ENCODE measurements at places on chromosomes 11 and 22.
A peak's percentile ranks its signal among the peaks of the same experiment; 100 is the strongest.

- DNase-seq = no peak
These were observed 254.0 kb upstream of the PITPNB start for GRCh38 chr22:28172892-28173670.

DNA sequence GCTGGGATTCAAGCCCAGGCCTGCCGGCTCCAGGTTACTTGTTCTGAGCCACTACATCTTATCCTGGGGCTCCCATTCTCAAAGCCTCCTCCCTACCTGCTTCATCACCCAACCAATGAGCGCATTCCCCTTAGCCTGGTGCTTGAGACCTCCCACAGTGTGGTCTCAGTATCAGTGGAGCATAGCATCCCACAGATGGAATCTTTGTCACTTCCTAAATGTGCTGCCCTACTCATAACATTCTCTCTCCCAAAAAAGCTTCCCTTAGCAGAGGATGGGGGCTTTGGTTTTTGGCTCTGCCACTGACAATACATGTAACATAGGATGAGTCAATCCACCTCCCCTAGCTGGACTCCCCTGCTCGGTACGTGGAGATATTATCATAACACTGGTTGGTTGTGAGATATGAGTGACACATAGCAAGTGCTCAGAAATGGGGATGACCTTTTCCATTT lies 28.8 kb downstream of the TEAD1 start:
- DNase-seq = no peak

DNA sequence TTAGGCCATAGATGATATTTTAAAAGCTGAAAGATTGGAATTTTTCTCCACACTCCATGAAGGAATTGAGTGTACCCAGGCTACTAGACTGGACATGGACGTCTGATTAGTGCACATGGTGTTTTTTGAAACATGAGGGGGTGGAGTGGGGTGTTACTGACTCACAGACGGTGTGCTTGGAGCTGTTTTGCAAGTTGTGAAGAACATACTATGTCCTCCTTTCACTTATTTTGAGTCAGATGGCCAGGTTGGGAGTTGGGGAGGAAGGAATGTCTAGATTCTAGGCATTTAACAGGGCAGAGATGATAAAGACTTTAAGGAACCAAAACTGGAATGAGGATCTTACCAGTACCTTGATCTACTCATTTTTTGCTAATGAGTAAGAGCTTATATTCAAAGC lies 158.1 kb upstream of the MTNR1B start:
- no peak for DNase-seq

- no peak for DNase-seq
These were observed 282.8 kb downstream of the MN1 start for GRCh38 chr22:27518531-27519340.

- DNase-seq = no peak
These were observed 44.7 kb downstream of the CADM1 start for GRCh38 chr11:115459563-115459962.

DNA sequence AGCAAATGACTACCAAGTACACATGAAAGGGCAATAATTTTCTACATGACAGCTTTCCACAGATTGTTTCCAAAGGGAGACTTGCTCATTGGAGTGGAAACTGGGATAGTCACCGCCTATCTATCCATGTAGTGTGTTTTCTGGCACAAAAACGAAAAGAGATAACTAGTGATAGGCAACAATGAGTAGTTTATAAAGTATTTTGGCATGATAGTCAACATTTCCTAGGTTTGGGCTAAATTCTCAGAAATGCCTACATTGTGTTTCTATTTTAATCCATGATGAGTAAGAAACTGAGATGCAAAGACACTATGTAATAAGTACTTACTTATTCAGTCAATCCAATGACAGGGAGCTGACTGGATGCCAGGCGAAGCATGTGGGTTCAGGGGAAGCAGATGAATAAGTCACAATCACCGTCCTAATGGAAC lies 1129.1 kb downstream of the DLG2 start:
- DNase-seq = no peak

- DNase-seq = no peak
These were observed 202.5 kb downstream of the TBC1D22A start for GRCh38 chr22:46964773-46965550.

DNA sequence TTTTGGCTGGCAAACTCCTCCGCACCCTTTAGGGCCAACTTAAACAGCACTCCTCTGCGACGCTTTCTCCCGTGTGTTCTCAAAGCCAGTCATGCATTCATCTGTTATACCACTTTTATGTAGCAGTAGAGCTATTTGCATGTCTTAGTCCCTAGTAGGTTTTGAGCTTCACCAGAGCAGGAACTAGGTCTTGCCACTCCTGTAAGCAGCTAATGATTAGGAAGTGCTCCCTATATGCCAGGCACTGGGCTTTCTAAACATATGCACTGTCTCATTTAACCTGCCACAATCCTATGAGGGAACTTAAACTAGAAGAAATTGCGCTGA lies 180.8 kb downstream of the DBX1 start:
- peak; percentile 40 for DNase-seq

- peak; percentile 13 for DNase-seq
These were observed 517 bp downstream of the SPINDOC start for GRCh38 chr11:63813563-63814382.

DNA sequence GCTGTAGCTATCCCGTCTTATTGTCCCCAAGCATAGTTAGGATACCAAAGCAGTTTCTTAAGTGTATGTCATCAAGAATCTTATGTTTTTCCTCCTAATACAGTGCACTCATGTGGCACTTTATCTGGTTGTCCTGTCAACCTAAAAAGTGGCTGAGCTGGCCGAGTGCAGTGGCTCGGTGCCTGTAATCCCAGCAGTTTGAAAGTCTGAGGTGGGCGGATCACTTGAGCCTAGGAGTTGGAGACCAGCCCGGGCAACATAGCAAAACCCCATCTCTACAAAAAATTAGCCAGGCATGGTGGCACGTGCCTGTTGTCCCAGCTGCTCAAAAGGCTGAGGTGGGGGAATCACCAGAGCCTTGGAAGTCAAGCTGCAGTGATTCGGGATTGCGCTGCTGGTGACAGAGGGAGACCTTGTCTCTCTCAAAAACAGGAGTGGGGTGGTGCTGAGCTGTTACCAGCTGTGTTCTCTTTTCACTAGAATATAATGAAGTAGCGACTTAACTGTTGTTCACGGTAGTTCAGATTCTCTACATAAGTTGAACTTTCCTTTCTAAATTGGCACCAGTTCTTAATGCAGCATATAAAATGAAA lies 48.1 kb downstream of the EP300 start:
- no peak for DNase-seq

- no peak for DNase-seq
These were observed 7.3 kb downstream of the C11orf97 start for GRCh38 chr11:94519478-94520084.

- DNase-seq = no peak
These were observed 676.7 kb upstream of the ARHGAP42 start for GRCh38 chr11:100010393-100010792.

DNA sequence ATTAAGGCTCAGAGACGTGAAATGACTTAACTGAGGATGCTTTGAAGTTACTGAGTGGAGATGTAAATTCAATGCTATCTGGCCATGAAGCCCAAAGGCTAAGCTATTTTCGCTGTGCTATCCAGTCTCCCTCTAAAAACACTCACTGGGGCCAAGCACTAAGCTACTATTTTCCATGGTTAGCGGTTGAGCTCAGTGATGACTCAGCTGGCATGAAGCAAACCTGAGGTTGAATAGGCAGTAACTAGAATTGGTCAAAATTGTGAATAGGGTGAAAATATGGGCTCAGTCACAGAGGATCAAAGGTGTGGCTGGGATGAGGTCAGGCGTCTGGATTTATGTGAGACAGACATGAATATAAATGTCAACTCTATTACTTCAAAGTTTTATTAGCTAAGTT lies 564.2 kb upstream of the KIRREL3 start:
- no peak for DNase-seq

DNA sequence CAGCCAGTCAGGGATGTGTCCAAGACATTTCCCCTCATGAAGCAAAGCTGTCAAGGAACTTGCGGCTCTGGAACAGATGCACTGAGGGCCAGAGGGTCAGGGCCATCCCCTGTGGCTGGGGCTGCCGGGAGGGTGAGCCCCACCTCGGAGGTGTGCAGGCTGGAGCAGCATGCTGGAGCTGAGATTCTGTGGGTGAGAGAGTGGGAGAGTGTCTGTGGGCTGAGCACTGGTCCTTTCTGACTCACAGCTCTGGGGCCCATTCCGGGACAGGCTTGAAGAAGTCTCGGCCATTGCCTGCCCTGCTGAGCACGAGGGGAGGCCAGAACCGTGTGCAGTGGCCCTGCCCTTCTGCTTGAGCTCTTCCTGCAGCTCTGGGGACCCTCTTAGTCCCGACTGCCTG lies 2.1 kb downstream of the OMP start:
- DNase-seq = no peak

DNA sequence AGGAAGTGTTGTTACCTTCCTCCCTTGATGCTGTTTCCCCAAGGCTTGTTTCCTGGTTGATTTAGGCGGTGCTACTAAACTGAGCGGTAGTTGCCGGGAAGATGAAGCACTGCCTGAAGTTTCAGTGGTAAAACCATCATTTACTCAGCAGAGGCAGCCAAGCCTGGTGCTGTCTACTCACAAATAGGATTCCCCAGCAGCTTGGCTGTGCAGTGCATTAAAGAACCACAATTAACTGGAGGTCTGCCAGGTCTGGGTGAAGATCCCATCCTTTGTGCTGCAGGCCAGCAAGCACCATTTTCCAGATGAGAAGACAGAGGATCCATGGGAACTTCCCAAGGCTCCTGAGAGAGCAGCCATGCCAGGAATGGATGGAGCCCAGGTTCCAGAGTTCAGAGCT lies 231.9 kb upstream of the E2F8 start:
- DNase-seq = no peak

DNA sequence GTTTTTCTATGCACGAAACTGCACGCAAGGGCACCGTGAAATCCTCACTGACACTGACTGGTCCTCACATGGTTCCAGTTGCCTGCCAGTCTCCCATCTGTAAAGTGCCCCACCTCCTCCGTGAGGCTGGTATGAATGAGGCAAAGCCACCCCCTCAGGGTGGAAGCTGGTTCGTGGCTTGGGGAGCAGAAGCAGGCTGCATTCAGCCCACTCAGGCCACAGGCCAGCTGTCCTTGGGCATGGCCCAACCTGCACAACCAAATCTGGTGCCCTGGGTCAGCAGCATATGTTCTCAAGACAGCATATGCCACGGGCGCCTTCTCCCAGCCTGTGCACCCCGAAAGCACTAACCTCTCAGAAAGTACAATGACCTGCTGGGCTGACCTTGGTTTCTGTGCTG lies 29.3 kb downstream of the SERPINH1 start:
- DNase-seq = no peak

- DNase-seq = no peak
These were observed 77.9 kb downstream of the XRRA1 start for GRCh38 chr11:74871037-74871436.

DNA sequence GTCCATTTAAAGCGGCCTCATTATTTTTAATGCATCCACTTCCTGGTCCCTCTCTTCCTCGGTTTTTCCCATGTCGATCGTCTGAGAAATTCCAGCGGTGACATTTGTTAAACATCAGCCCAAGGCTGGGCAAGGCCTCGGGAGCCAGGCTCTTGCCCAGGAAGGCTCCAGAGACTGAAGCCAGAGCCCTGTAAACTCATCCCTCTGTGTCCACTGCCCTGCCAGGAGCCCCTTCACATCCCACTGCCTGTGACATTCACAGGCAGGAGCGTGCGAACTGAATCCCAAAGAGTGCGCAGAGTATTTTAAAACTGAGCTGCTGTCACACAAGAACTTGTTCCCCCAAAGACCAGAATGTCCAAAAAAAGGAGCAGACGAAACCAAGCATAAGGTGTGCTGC lies 56.5 kb upstream of the ANO1 start:
- DNase-seq = no peak

DNA sequence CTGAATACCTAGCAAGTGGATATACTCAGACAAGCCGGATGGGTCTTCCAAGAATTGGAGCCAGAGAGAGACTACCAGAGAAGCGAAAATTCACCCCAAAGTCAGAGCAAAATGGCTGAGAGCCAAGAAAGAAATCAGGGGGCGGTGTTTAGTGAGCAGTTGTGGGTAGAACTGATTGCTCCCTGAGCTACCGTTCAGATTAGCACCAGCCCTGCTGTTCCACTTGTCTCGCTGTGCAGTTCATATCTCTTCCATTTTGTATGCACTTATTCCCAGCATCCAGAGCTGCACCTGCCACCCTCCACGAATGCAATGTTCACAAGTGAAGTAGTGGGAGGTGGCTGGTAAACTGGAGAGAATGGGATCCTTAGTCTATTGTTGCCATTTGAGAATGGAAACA lies 25.5 kb downstream of the DRD2 start:
- DNase-seq = no peak

DNA sequence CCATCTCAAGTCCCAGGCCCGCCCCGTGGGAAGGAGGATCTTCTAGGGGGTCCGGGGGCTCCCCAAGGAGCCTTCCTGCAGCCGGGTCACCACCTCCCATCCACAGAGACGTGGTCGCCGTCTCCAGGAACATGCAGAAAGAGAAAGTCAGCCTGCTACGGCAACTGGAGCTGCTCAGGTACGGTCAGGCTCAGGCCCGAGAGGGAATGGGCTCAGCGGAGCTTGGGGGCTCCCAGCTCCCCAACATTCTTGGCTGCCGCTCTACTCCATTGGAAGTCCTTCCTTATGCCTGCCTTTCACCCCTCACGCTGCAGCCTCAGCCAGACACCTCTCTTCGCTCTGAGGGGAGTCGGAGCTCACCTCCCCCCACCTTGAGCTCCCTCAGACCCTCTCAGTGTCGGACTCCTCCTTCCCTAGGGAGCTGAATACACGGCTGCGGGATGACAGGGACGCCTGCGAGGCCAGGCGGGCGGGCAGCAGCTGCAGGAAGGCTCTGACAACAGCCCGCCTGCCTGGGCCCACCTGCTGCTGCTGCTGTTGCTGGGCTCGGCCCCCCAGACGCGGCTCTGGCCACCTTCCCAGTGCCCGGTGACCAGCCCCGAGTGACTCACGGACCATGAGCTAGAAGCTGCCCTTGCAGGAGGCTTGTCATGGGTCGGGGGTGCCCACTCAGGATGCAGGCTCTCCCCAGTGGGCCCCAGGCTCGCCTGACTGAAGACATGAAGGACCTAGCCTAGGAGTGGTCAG lies 1.5 kb upstream of the CD151 start:
- DNase-seq = no peak

DNA sequence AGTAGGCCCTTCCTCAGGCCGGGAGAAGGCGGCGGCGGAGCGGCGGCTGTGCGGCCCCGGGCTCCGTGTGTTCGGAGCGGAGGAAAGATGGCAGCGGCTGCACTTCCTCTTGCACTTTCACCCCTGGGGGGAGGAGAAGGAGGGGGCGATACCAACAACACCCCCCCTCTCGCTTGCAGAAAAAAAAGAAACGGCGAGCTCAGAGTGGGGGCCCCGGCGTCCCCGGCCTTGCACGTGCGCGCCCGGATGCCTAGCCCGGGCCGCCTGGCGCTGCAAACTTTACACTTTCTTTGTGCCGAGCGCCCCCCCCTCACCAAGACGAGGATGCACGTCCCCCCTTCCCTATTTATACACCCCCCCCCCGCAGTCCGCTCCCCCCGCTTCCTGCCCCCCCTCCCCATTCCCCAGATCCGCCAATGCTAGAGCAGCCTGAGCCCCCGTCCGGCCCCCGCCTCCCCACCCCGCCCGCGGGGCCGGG lies at the start of gene PATZ1:
PATZ1 (minus strand) TSS at position 92 of the 478 bp plus-strand sequence. CDS start 744 bp downstream, outside the sequence.
- DNase-seq = peak; percentile 49

Measured in DMS79 (cell line).